Suprapubic skin (tissue), 4 donors: ENCODE measurements at places on chromosomes 12 and 14.

GRCh38 chr12:95198914-95199313, 18.4 kb downstream of the FGD6 start:
- no peaks in the 10 kb centered on the region for H3K27me3 ChIP-seq
- no peak for DNase-seq
- H3K4me1 ChIP-seq: peaks cover 49% of the 10 kb centered on the region
- H3K36me3 ChIP-seq: no peaks in the 10 kb centered on the region
- peak overlapping the region; percentile 33 for H3K27ac ChIP-seq

DNA sequence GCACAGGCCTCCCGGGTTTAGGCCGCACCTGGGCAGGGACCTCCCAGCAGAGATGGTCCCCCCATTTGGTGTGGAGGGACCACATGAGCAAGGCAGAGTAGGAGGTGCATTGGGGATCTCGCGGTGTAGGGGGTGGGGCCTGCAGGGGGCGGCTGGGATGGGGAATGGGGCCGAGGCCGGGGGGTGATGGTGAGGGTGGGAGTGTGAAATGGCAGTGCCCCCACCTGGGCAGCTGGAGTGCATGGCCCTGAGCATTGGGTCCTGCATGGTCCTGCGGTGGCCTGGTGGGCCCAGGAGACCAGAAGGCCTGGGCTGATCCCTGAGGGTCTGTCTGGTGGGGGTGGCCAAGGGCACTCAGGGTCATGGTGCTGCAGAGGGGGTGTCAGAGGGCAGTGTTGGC, 111.8 kb downstream of the KIF26A start:
- H3K27me3 ChIP-seq: peaks cover 17% of the 10 kb centered on the region
- H3K4me3 ChIP-seq: no peak overlapping the region
- H3K4me1 ChIP-seq: no peaks in the 10 kb centered on the region
- no peaks in the 10 kb centered on the region for H3K36me3 ChIP-seq
- no peak overlapping the region for H3K27ac ChIP-seq
- DNase-seq: peak; percentile 53

- no peak overlapping the region for H3K4me3 ChIP-seq
- H3K27ac ChIP-seq: no peak overlapping the region
- H3K36me3 ChIP-seq: no peaks in the 10 kb centered on the region
- H3K4me1 ChIP-seq: no peaks in the 10 kb centered on the region
- no peak for DNase-seq
- H3K27me3 ChIP-seq: no peaks in the 10 kb centered on the region
Measured at GRCh38 chr12:85979641-85980040, 105.5 kb downstream of the NTS start.

DNA sequence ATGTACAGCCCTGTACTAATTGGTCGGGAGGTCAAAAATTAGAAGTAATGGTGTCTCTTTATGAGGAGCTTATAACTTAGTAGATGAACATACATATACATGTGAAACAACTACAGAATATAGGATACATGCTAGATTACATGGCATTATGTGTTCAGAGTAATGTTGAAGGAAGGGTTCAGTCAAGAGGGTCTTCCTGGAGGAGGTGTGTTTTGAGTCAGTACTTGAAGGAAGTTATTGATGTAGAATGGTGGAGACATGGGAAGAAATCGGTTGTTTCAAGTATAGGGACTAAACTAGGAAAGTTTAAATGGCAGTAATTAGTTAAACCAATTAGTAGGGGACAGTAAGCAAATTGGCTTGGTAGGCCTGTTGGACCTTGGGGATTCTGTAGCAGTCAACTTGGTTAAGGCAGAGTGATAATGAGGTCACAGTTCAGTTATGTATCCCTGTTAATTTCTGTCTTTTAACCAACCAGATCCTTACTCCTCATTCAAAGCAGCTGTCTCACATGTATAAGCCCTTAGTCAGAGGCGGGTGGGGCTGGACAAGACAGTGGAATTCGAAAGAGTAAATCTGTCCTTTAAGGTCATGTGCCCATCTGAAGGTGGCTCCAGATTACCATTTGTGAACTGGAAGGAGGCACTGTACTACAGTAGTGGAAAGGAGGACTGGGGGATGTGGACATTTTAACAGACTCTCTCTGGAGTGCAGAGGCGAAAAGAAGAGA, 3.5 kb upstream of the ANKRD52 start:
- no peak overlapping the region for H3K4me3 ChIP-seq
- no peak overlapping the region for H3K27ac ChIP-seq
- DNase-seq: no peak
- H3K4me1 ChIP-seq: peaks cover 31% of the 10 kb centered on the region
- H3K36me3 ChIP-seq: no peaks in the 10 kb centered on the region

DNA sequence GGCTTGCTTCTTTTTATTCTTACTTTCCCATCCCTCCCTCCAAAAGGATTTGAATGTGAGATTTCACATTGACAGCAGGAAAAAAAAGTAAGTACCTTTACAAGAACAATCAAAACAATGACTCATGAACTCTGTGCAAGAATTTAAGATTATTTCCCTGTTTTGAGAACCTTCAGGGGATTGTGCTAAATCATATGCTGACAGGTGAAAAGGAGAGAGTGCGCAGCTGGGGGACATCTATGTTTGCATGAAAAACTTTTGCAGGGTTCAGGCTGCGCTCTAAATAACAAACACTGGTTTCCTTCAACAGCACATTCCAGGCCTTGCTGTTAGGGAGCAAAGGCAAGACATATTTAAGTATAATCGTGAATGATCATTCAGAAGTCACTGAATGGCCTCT, 27.3 kb downstream of the RERG start:
- H3K27me3 ChIP-seq: no peaks in the 10 kb centered on the region
- no peak overlapping the region for H3K4me3 ChIP-seq
- H3K27ac ChIP-seq: no peak overlapping the region
- H3K4me1 ChIP-seq: peaks cover 37% of the 10 kb centered on the region
- H3K36me3 ChIP-seq: no peaks in the 10 kb centered on the region

DNA sequence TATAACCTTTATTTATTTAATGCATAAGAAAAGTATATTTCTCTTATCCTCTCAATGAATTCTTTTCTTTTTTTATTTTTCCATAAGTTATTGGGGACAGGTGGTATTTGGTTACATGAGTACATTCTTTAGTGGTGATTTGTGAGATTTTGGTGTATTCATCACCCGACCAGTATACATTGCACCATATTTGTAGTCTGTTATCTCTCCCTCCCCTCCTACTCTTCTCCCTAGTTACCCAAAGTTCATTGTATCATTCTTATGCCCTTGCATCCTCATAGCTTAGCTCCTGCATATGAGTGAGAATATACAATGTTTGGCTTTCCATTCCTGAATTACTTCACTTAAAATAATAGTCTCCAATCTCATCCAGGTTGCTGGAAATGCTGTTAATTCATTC, 1900.0 kb upstream of the SEL1L start:
- no peaks in the 10 kb centered on the region for H3K27me3 ChIP-seq
- no peaks in the 10 kb centered on the region for H3K36me3 ChIP-seq
- H3K27ac ChIP-seq: no peak overlapping the region
- DNase-seq: no peak
- H3K4me1 ChIP-seq: no peaks in the 10 kb centered on the region

DNA sequence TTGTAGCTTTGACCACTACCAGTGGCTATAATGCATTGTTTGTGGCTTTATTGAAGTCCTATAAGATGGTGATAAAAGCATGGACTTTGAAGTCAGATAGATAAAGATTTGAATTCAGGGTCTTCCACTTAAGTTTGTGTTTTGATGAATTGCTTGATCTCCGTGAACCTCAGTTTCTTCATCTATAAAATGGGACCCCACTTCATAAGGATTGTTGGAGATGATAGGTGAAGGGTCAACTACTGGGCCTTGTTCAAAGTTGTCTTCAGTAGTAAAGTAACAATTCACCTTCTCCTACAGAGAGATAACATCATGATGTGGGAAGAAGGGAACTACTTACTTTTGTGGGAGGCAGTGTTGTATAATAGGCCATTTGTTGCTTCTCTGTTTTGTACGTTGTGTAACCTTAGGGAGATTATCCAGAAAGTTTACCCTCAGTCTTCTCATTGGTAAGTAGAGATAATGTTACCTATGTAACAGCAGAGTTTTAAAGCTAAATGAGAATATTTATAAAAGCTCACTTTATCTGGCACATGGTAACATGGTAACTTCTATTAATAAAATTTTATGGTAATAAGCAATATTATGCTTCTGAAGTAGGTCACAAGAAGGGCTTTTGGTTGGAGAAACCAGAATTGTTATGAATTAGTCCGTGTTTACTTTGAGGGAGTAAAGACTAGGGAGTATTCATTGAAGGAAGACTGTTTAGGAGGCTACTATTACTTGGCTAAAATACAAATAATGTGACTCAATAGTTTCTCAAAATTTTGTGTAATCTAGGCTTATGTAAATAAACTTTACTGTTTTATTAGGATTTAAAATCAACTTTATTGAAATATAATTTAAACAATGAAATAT, 15.1 kb downstream of the ADIPOR2 start:
- no peak overlapping the region for H3K27ac ChIP-seq
- peaks cover 19% of the 10 kb centered on the region for H3K4me1 ChIP-seq
- H3K36me3 ChIP-seq: no peaks in the 10 kb centered on the region
- no peak for DNase-seq
- H3K4me3 ChIP-seq: no peak overlapping the region

GRCh38 chr12:122399592-122400373, 22.7 kb downstream of the CLIP1 start:
- no peaks in the 10 kb centered on the region for H3K27me3 ChIP-seq
- H3K4me3 ChIP-seq: no peak overlapping the region
- peak; percentile 78 for DNase-seq
- H3K36me3 ChIP-seq: no peaks in the 10 kb centered on the region

GRCh38 chr14:33026850-33027430, 88.3 kb downstream of the NPAS3 start:
- no peaks in the 10 kb centered on the region for H3K27me3 ChIP-seq
- peaks cover 4% of the 10 kb centered on the region for H3K4me1 ChIP-seq
- no peak overlapping the region for H3K27ac ChIP-seq
- H3K4me3 ChIP-seq: no peak overlapping the region
- no peaks in the 10 kb centered on the region for H3K36me3 ChIP-seq

DNA sequence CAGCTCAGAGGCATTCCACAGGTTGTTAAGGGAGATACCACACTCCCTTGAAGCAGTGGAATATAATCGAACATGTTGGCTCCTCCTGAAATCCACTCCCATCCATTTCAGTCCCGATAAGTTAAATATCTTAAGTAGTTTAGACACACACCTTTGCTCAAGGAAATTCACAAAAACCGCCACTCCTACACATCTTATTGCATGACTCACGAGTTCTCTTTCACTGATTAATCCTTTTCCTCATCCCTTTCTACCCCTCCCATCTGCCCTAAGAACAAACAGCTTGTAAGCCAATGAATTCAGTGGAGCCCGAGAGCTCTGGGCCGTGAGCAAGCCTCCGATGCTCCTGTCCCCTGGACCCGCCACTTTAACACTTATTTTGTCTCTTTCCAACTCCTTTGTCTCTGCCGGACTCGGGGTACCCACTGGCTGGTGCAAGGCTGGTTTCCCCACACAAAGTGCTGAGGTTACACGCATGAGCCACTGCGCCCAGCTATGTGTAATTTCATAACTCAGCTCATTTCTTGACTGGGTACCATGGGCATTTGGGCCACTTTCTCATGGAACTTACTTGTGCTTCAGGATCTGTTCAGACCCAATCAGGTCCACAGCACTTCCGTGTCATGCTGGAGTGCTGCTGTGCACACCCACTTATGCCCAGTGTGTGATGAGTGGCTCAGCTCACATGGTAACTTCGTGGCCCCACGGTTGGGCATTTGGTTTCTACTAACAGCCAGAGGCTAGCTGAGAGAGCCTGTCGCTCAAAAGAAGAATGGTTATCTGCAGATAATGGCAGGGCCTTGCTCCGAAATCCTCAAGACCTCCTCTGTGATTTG, 171.8 kb upstream of the ALG10B start:
- no peak for DNase-seq
- H3K4me3 ChIP-seq: no peak overlapping the region
- H3K27ac ChIP-seq: no peak overlapping the region
- H3K4me1 ChIP-seq: no peaks in the 10 kb centered on the region

DNA sequence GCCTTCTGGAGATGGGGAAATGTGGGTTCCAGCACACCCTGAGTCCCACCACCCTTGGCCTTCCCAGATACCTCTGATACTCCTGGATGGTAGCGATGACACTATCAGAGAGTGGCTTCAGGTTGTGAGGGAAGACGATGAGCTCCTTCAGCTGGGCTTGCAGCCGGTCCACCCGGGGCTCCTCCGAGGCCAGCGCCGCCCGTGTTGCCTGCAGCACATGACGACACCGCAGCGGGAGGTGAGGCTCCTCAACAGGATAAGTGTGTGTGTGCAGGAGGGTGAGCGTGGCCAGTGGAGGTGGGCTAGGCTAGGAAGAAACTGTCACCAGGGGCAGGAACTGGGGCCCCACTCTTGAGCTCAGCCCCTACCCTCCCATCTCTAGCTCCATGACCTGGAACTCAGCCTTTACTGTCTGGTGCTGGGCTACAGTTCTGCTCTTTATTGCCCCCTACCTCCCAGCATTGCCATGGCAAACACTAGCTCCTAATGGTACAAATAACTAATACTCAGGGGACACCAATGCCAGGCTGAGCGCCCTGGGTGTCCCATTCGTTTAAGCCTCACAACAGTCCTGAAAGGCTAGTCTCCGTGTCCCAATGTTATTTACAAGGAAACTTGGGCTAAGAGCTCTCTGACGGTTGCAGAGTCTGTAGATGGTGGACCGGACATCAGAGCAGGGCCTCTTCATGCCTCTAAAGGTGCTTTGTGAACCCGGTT, 64.1 kb downstream of the SYNE3 start:
- no peak for DNase-seq
- H3K36me3 ChIP-seq: peaks cover 63% of the 10 kb centered on the region
- peaks cover 4% of the 10 kb centered on the region for H3K4me1 ChIP-seq
- H3K27ac ChIP-seq: no peak overlapping the region
- H3K4me3 ChIP-seq: no peak overlapping the region

- DNase-seq: no peak
- no peaks in the 10 kb centered on the region for H3K36me3 ChIP-seq
- H3K4me1 ChIP-seq: peaks cover 14% of the 10 kb centered on the region
Measured at GRCh38 chr12:2336409-2336829, 283.6 kb downstream of the CACNA1C start.

- no peaks in the 10 kb centered on the region for H3K27me3 ChIP-seq
- no peak for DNase-seq
- H3K27ac ChIP-seq: no peak overlapping the region
- no peaks in the 10 kb centered on the region for H3K4me1 ChIP-seq
- H3K4me3 ChIP-seq: no peak overlapping the region
Measured at GRCh38 chr12:69649529-69649928, 38.8 kb upstream of the LRRC10 start.

- H3K36me3 ChIP-seq: no peaks in the 10 kb centered on the region
- no peak overlapping the region for H3K4me3 ChIP-seq
- no peak overlapping the region for H3K27ac ChIP-seq
- H3K27me3 ChIP-seq: no peaks in the 10 kb centered on the region
Measured at GRCh38 chr12:75836533-75836932, 195.0 kb downstream of the PHLDA1 start.

DNA sequence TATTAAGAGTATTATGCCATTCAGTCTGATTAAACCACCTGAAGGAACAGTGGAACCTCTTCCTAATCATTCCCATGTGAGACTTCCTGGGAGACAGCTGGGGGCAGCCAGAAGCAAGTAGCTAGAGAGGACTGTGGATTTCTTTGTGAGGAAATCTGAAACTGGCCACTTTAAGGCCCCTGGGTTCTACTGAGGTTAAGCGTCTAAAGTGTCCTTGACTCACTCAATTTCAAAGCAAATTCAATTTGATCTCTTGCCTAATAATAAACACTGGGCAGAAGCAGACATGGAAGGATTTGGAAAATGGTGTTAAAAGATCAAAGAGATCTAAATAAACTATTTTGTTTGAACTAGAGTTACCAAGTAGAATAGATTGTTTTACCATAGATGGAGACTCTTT, 909.9 kb downstream of the NRXN3 start:
- H3K4me1 ChIP-seq: peaks cover 10% of the 10 kb centered on the region
- peaks cover 2% of the 10 kb centered on the region for H3K27me3 ChIP-seq

- no peaks in the 10 kb centered on the region for H3K36me3 ChIP-seq
- H3K27me3 ChIP-seq: no peaks in the 10 kb centered on the region
- no peak for DNase-seq
- H3K4me3 ChIP-seq: peak overlapping the region; percentile 93
Measured at GRCh38 chr14:96503306-96503679, 1.1 kb downstream of the PAPOLA start.
